ENCODE measurements at places on chromosomes 4 and X. TPM values are rescaled to one million over a fixed set of nuclear protein-coding genes. Genes with fewer than 3 reads are reported as not detected.

- no peak for DNase-seq
- H3K4me1 ChIP-seq = no peaks in the 10 kb centered on the region
- no peaks in the 10 kb centered on the region for H3K27me3 ChIP-seq
- no peak overlapping the region for H3K4me3 ChIP-seq
Observed at GRCh38 chr4:142160509-142160908, 524.1 kb downstream of the IL15 start.

The BANK1 gene
- total RNA-seq = 0.19 TPM

The EDA gene
- total RNA-seq = 6.8 TPM

The ARX gene
- 5.3 TPM for total RNA-seq

DNA sequence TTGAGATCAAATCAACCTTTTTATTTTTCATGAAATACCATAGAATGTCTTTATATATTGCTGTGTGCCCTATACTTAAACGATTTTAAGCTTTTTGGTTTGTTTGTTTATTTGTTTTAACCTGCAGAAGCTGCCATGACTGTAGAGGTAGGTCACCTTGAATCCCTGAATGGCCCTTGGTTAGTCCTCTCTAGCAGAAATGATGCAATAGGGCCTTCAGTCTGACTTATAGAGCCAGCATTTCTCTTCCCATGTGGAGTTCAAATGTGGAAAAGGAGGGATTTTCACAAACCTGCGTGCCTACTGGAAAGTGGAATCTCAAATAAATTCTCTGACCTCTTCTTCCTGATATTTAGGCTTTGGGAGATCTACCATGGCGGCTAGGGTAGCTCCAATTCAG, 327.9 kb downstream of the MAPK10 start:
- H3K4me1 ChIP-seq = no peaks in the 10 kb centered on the region
- no peaks in the 10 kb centered on the region for H3K27me3 ChIP-seq
- no peak for DNase-seq
- H3K36me3 ChIP-seq = peaks cover 12% of the 10 kb centered on the region

The ATP6AP2 gene
- 88.1 TPM for total RNA-seq

- H3K27me3 ChIP-seq = no peaks in the 10 kb centered on the region
- H3K4me3 ChIP-seq = no peak overlapping the region
- no peaks in the 10 kb centered on the region for H3K4me1 ChIP-seq
Observed at GRCh38 chrX:48864210-48864609, 28.8 kb upstream of the PCSK1N start.

DNA sequence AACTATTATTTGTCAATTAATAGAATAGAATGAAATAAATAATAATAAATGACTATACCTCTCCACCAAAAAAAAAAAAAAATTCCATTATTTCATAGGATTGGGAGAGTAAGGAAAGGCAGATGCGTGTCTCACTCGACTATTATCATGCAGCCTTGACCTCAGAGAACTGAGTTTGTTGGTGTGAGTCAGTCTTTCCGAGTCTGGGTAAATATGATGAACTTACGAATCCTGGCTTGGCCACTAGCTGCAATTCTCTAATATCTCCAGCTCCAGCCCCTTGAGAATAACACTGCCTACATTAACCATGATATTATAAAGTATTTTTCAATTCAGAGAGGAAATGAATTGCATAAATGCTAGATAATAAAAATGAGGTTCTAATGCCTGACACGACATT, 46.6 kb upstream of the DHX15 start:
- no peaks in the 10 kb centered on the region for H3K27me3 ChIP-seq
- H3K27ac ChIP-seq = no peak overlapping the region
- no peak overlapping the region for H3K4me3 ChIP-seq
- no peaks in the 10 kb centered on the region for H3K36me3 ChIP-seq
- DNase-seq = no peak
- H3K4me1 ChIP-seq = no peaks in the 10 kb centered on the region

Data from neural progenitor cell (in vitro differentiated cells).